Right renal pelvis (tissue), 4 donors: ENCODE measurements at places on chromosomes 2 and 18. TPM values are rescaled to one million over a fixed set of nuclear protein-coding genes. Genes with fewer than 3 reads are reported as not detected.

The UGT1A10 gene
- not detected for polyA plus RNA-seq

The MSH6 gene
- 108 TPM for polyA plus RNA-seq

The TUBA3E gene
- 0.21 TPM for polyA plus RNA-seq

The DPYSL5 gene
- polyA plus RNA-seq = 8.5 TPM

The IL36B gene
- not detected for polyA plus RNA-seq

The CTAGE1 gene
- polyA plus RNA-seq = 0.06 TPM
